Cerebellum (tissue), 4 donors: ENCODE measurements at places on chromosomes 1 and 21. TPM values are rescaled to one million over a fixed set of nuclear protein-coding genes. Genes with fewer than 3 reads are reported as not detected.

The FAM43B gene
- 2.5 TPM for total RNA-seq

The SPATA6 gene
- total RNA-seq, result 66.4 TPM

The KCNQ4 gene
- total RNA-seq, result 2.0 TPM

The TMEM240 gene
- 8.8 TPM for total RNA-seq

The PIGM gene
- 8.7 TPM for total RNA-seq

The NR5A2 gene
- 1.2 TPM for total RNA-seq

The TMEM167B gene
- total RNA-seq, result 32.3 TPM

The NADK gene
- total RNA-seq, result 22.4 TPM

The GPR61 gene
- total RNA-seq, result 10.9 TPM

The CTTNBP2NL gene
- total RNA-seq, result 27.8 TPM

The GSTM3 gene
- 47.8 TPM for total RNA-seq

The ATP5IF1 gene
- total RNA-seq, result 31.5 TPM

The PSMG1 gene
- total RNA-seq, result 24.9 TPM

The LIN28A gene
- not detected for total RNA-seq

The PAFAH2 gene
- 4.9 TPM for total RNA-seq

The RNU1-2 gene
- total RNA-seq, result 40,842 TPM

The OVAAL gene
- not detected for total RNA-seq

The INAVA gene
- 2.2 TPM for total RNA-seq

The LCE1C gene
- total RNA-seq, result not detected

The LRP8 gene
- total RNA-seq, result 74.2 TPM

The SAMD13 gene
- 5.1 TPM for total RNA-seq

The NUAK2 gene
- 1.3 TPM for total RNA-seq

The PTCH2 gene
- 2.4 TPM for total RNA-seq

The CATSPERE gene
- 1.5 TPM for total RNA-seq

The ZNF683 gene
- total RNA-seq, result not detected

The IFI6 gene
- 12.8 TPM for total RNA-seq

The NDUFV3 gene
- 25.3 TPM for total RNA-seq

The ZNF670 gene
- total RNA-seq, result 15.1 TPM

The CD5L gene
- total RNA-seq, result 0.27 TPM

The GUCA2A gene
- not detected for total RNA-seq

The SLC35F3 gene
- 11.9 TPM for total RNA-seq

The ARHGEF2 gene
- 78.8 TPM for total RNA-seq

The KISS1 gene
- total RNA-seq, result not detected

The C1orf87 gene
- not detected for total RNA-seq

The ZFP69B gene
- total RNA-seq, result 16.3 TPM

The IL12RB2 gene
- total RNA-seq, result 1.3 TPM

The OR2T10 gene
- not detected for total RNA-seq

The INSRR gene
- total RNA-seq, result 0.36 TPM

The ZNF648 gene
- 0.82 TPM for total RNA-seq

The UTS2 gene
- not detected for total RNA-seq

The PTGS2 gene
- 3.4 TPM for total RNA-seq

The GJB5 gene
- not detected for total RNA-seq

The CFHR2 gene
- total RNA-seq, result not detected

The NTRK1 gene
- 1.6 TPM for total RNA-seq
